ENCODE measurements at places on chromosomes 12 and 14.

DNA sequence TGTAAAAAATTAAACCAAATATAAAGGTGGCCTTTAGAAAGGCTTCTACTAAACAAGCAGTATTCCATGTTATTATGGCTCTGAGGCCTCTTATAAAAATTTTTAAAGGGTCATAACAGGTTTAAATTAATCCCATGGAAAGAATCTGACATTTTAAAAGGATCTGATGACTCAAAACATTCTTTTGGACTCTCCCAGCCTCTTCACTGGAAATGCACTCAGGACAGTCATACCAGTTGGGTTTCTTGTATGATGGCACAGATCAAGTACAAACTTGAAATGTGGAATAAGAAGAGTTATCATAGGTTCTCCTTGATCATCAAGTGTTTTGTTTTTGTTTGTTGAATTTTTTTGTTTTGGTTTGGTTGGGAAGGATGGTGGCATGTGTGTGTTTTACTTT is 50.8 kb downstream of the PPP2R5E start:
- no peak for DNase-seq

GRCh38 chr14:54773171-54774006 is 129.2 kb downstream of the GCH1 start:
- peak; percentile 66 for DNase-seq

GRCh38 chr12:15733136-15733535 is 56.1 kb downstream of the EPS8 start:
- DNase-seq: no peak

DNA sequence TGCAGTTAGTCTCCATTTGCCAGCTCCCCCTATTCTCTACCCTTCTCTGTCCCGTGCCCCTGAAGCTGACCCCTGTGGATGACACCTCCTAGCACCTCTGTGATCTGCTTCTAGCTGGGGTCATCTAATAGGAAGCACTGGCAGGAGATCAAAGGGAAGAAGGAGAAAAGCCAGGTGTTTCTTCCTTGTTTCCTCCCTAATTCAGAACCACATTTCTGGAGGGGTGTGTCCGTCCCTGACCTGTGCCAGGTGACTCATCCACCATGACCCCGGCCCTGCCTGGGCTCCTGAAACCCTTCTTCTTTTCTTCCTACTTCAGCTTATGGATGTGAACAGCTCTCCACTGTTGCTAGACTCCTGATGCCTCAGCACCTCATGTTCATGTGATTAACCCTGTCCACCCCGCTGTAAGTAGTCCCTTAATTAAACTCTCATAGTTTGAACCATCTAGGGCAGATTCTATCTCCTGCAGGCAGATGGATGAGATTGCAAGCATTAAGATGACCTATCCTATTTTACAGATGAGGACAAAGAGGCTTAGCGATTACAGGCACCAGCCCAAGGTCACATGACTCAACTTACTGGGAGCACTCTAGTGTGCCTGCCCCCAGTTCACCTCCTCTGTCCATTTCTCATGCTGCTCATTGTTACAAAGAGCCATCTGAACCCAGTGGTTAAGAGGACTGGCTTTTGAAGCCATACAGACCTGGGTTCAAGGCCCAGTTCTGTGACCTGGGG is 770.5 kb downstream of the MED13L start:
- DNase-seq: no peak

DNA sequence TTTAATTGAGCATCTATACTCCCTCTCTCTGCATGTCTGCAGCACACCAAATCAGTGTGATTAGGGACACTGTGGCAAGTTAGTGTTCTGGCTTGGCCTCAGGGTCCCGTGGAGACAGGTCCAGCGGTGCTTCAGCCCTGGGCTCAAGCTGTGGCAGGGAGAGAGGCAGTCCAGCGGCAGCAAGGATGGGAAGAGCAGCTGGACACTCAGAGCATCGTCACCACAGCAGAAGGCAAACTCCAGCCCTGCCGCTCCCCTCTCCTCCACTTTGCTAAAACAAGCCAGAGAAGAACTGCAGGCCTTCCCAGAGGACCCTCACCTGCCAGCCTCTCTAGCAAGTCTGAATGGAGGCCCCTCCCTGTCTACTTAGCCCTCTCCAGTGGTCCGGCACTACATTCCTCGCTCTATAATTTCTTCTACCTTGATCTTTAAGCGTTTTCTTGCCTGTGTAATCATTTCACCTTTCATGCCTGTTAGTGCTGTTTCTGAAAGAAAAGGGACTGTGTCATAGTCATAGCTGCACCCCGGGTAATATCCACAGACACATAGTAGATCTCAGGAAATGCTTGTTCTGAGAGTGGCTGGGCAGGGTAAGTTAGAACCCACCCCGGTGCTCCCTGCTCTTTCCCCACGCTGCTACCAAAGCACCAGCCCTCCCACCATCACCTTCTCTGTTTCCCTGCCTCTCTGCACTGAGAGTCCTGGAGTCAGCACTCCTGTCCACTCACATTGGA is 22.1 kb downstream of the ZFP36L1 start:
- no peak for DNase-seq

- DNase-seq: no peak
These were observed 62.4 kb downstream of the PLEKHG3 start for GRCh38 chr14:64766430-64767151.

- no peak for DNase-seq
These were observed 751 bp downstream of the P3H3 start for GRCh38 chr12:6828781-6829535.

GRCh38 chr12:21384261-21384660 is 11.6 kb downstream of the IAPP start:
- DNase-seq: no peak

DNA sequence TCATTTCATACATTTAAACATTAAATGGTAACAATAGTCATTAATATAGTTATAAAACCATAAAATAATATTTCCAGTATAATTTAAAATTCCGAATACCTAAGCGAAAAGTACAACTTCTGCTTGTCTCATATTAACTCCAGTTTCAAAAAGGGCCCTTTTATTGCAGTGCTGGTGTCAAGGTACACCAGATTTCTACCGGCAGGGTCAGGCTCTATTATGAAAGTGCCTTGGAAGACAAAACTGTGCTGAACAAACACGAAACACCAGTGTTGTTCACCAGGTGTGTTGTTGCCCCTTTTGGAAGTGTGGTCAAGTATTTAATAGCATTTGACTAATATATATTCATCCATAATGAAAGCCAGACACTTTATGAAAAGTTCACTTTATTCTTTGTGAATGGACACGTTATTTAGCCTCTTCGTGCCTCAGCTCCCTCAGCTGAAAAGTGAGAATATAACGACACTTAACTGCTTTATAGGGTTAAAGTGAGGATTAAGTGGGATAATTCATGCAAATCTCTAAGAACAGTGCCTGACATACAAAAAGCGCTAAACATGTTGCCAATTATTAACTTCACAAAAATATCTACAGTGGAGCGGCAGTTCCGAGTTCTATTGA is 20.3 kb upstream of the GNS start:
- DNase-seq: no peak

DNA sequence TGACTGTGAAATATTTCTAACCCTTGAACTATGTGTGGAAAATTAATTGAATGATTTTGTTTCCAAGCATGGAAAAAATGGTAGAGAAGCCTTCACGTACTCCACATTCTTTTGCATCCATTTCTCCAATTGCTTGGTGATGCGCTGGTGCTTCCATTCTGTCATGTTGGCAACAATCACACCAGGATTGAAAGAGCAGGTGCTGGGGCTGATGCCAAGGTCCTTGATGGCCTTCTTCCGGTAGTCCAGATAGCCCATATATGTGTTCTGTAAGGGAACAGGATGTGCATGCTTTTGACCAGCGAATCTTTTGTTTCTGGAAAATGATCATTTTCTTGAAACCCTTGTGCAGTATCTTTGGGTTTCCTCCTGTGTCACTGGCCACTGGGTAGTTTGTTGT is 28.6 kb downstream of the TDG start:
- DNase-seq: no peak

- no peak for DNase-seq
These were observed 25.6 kb downstream of the PXN start for GRCh38 chr12:120239776-120240494.

GRCh38 chr14:76007852-76008251 is 22.3 kb downstream of the IFT43 start:
- no peak for DNase-seq

DNA sequence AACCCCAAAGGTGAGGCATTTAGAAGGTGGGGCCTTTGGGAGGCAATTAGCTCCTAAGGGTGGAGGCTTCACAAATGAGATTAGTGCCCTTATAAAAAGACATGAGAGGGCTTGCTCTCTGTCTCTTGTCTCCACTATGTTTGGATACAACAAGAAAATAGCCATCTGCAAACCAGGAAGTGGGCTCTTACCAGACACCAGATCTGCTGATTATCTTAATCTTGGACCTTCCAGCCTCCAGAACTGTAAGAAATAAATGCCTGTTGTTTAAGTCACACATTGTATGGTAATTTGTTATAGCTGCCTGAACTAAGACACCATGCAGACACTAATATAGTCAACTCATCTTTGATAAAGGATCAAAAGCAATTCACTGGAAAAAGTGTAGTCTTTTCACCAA is 34.4 kb downstream of the TMEM116 start:
- no peak for DNase-seq

- DNase-seq: no peak
These were observed 92.2 kb downstream of the DYRK2 start for GRCh38 chr12:67740711-67741110.

DNA sequence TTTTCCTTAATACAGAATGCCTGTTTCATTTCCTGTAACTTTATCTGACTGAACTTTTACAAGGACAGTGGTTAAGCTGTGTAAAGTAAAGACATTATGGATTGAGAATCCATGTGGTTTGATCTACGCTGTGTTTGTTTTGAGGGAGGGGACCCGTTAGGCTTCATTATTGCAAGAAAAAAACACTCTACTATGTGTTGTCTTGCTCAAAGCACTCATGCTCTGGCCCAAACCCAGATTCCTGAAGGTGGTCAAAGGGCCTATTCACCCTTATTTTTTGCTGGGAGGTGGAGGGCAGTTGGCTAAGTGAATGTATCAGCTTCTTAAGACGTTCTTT is 11.9 kb downstream of the RNF10 start:
- no peak for DNase-seq

GRCh38 chr12:92393504-92393903 is 247.9 kb upstream of the BTG1 start:
- DNase-seq: no peak

DNA sequence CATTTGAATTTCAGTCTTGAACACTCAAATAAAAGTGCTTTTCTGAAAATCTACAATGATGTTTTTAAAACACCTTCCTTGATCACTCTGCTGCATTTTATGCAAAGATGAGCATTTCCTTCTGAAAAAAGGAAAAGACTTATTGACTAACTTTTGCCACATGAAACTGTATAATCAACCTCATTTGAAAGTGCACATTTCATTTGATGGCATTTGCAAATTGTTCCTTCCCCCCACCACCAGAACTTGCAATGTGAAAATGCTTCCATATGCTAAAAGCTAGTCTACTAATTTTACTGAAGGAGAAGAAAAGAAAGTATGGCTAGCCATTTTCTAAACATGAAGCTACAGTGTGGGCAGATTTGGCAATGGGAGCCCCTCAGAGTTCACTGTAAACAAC is 159.2 kb downstream of the RAD51B start:
- no peak for DNase-seq

GRCh38 chr14:32374155-32374554 is 45.1 kb downstream of the AKAP6 start:
- DNase-seq: no peak

DNA sequence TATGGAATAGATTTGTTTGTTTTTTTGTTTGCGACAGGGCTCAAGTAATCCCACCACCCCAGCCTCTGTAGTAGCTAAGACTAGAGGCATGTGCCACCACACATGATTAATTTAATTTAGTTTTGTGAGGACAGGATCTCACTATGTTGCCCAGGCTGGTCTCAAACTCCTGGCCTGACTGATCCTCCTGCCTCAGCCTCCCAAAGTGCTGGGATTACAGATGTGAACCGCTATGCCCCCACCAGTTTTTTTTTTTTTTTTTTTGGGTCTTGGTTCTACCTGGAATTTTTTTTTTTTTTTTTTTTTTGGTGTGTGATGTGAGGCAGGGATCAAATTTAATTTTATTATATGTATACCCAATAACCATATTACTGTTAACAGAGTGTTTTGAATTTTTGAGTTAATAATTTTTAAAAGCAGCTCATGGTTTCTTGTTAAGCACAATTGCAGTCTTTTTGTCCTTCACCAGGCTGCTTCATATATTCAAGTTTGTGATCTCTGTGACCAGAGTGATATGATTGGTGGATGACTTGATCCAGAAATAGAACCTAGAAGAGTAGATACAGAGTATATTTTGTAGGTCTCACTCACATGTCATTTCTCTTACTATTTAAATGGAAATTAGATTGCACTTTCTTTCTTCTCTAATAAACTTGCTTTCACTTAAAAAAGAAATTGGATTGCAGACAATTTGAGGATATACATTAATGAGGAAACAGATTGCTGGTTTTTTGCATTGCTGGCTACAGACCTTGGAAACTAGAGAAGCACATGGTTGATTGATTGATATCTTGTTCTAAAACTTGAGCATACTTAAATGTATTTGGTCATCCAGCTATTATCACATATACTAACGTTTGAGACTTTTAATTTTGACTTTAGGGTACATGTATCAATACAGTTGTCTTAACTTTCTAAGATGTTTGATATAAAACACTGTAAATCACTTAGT is 13.2 kb downstream of the ADIPOR2 start:
- no peak for DNase-seq

GRCh38 chr12:56724972-56725722 is at the start of gene NACA:
Gene NACA (minus strand): TSS chr12:56725299. CDS start chr12:56724521, 778 bp downstream.
- DNase-seq: peak; percentile 92

All from GM12891 (cell line).